NCI-H1694 (cell line): ENCODE measurements at places on chromosomes 2 and 18.
A peak's percentile ranks its signal among the peaks of the same experiment; 100 is the strongest.

GRCh38 chr2:119315241-119315925 is 51.3 kb downstream of the C2orf76 start:
- DNase-seq = no peak

- no peak for DNase-seq
These were observed 135.7 kb downstream of the EVA1A start for GRCh38 chr2:75424936-75425619.

- peak; percentile 87 for DNase-seq
These were observed 66.3 kb upstream of the TCF7L1 start for GRCh38 chr2:85066874-85067351.

GRCh38 chr2:123073371-123073770 is 951.7 kb upstream of the CNTNAP5 start:
- no peak for DNase-seq

DNA sequence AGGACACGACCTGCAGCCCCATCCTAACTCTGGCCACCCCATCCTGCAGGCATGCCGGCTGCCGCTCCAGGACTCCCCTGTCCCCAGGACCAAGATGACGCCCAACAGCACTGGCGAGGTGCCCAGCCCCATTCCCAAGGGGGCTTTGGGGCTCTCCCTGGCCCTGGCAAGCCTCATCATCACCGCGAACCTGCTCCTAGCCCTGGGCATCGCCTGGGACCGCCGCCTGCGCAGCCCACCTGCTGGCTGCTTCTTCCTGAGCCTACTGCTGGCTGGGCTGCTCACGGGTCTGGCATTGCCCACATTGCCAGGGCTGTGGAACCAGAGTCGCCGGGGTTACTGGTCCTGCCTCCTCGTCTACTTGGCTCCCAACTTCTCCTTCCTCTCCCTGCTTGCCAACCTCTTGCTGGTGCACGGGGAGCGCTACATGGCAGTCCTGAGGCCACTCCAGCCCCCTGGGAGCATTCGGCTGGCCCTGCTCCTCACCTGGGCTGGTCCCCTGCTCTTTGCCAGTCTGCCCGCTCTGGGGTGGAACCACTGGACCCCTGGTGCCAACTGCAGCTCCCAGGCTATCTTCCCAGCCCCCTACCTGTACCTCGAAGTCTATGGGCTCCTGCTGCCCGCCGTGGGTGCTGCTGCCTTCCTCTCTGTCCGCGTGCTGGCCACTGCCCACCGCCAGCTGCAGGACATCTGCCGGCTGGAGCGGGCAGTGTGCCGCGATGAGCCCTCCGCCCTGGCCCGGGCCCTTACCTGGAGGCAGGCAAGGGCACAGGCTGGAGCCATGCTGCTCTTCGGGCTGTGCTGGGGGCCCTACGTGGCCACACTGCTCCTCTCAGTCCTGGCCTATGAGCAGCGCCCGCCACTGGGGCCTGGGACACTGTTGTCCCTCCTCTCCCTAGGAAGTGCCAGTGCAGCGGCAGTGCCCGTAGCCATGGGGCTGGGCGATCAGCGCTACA is 2.1 kb downstream of the GPBAR1 start:
- DNase-seq = no peak

- no peak for DNase-seq
These were observed 39.2 kb downstream of the SERPINE2 start for GRCh38 chr2:223999862-224000261.

DNA sequence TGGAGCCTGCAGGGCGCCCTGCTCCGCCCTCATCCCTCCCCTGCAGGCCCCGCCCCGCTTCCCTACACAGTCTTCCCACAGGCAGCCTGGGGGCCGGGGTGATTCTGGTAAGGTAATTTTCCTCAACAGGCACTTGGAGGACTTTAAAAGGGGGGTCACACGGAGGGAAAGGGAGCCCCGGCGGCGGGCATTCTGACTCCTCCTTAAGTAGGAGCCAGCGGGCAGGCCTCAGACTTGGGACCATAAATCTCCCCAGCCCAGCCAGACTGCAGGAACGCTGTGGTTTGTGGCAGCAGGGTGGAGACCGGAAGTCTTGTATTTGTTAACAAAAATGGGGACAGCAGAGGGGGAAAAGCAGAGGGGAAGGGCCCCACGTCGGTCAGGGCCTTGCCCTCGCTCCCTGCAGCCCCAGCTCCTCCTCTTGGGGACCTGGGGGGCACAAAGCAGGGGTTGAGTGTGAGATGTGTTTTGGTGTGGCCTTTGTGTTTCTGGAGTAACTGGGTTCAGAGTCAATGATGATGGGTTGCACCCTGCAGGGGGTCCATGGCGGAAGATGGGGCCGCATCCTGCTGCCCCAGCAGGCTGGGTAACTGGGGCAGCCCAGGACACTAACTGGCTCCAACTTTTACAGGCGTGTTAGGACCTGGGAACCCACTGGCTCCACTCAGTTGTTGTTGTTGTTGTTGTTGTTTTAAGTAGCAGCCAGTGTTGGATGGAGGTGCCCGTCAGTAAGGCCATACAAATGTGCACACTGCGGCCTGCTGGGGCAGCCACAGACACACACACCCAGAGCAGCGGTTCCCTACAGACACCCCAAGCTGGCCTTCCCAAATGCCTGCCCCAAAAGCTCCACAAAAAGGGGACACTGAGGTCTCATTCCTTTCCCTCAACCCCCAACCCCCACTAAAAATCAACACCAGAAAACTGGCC is 27.7 kb downstream of the SMAD7 start:
- no peak for DNase-seq
